ENCODE measurements at places on chromosomes 1 and 21. TPM values are rescaled to one million over a fixed set of nuclear protein-coding genes. Genes with fewer than 3 reads are reported as not detected.

Gene MIXL1
- total RNA-seq, result not detected

Gene MTF1
- 2.5 TPM for total RNA-seq

DNA sequence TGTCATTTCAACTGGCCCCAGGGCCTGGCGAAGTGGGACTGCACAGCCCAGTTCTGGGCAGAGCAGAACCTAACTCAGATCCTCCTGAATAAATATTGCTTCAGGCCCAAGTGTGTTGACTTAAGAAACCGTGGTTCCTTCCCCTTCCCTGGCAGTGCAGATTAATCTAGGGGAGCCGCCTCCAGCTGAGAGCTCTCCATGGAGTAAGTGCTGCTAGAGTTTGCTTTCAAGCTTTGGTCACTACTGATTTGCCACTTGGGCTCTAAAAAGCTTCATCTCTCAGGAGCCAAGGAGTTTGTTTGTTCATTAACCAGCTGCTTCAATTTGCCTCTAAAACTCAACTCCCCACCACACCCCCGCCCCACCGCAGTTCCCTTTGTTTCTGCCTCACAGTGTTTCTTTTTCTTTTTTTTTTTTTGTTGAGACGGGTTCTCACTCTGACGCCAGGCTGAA is 112.1 kb downstream of the DTL start:
- no peak for DNase-seq

DNA sequence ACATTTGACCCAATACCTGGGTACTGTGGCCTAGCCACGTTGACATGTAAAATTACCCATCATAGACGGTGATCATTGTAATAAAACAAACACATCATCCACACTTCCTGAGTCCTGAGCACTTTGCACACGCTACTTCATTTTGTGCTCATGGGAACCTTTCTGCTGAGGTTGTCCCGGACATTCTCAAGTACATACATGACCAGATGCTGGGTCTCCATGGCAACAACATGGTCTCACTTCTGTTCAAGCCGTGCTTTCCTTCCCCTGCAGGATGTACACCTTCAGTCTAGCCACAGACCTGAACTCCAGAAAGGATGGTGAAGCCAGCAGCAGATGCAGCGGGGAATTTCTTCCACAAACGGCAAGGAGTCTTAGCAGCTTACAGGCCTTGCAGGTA is 22.7 kb downstream of the UBASH3A start:
- no peak for DNase-seq

DNA sequence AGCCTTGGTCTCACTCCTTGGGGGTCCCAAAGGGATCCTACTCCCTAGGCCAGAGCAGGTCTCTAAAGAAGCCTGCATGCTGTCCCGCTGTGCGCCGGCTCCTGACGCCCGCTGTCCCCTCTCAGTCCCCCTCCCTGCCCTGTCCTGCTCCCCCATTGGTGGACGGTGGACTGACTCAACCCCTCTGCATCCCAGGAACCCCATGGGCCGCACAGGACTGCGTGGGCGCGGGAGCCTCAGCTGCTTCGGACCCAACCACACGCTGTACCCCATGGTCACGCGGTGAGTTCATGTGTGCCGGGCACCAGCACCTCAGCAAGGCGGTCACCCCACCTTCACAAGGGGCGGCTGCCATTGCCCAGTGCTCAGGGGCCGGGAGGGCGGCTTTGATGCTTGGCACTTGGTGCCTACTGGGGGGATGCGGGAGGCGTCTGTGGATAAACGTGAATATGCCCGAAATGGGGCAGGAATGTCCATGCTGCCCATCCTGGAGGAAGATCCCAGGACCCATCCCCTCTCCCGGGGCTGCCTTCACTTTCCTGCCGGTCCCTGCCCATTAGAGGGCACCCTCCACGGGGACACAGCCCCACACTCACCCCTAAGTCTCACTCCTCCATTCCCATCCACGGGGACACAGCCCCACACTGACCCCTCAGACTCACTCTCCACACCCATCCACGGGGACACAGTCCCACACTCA is 20.2 kb upstream of the LRRC3 start:
- no peak for DNase-seq

GRCh38 chr1:76161451-76161850 is 86.9 kb downstream of the ST6GALNAC3 start:
- no peak for DNase-seq

Data from M059J (cell line).